T-helper 9 cell (primary cell): ENCODE measurements at places on chromosomes 1 and 21.

GRCh38 chr1:213507472-213508223 lies 456.6 kb downstream of the RPS6KC1 start:
- no peak for DNase-seq

- no peak for DNase-seq
Measured at GRCh38 chr1:24198766-24199165, 11.7 kb upstream of the IFNLR1 start.

GRCh38 chr1:185578293-185578692 lies 155.9 kb upstream of the HMCN1 start:
- no peak for DNase-seq

DNA sequence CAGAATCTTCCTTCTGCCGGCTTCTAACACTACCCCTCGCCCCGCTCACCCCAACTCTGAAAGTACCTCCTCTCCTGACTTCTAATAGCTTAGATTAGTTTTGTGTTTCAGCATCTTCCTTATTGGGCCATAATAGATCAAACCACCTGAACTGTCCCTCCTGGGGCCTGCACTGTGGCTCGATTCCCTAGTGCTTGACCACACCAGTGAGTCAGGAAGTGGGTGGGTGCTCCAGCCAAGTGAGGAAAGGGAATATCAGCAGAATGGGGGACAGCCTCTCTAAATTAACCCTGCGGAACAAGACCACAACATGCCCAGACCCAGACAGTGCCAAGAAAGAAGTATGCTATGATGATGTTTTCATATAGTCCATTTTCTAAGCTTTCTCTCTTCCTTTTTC lies 8.5 kb downstream of the SERTAD4 start:
- no peak for DNase-seq

DNA sequence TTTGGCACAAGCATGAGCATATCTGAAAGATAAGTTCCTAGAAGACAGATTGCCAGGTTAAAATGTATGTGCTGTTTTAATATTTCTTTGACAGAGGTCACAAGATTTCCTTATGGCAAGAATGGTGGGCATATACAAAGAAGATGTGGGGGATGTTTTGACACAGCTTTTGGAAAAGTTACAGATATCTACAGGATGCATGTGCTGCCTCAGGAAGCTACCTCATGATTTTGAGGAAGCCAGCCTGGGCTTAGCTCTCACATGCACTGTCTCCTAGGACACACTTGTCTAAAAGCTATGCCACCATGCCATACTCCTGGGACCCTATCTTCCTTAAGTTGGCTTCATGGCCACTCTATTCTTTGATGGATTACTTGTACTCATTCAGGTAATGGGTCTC lies 99.9 kb downstream of the C1orf94 start:
- no peak for DNase-seq

DNA sequence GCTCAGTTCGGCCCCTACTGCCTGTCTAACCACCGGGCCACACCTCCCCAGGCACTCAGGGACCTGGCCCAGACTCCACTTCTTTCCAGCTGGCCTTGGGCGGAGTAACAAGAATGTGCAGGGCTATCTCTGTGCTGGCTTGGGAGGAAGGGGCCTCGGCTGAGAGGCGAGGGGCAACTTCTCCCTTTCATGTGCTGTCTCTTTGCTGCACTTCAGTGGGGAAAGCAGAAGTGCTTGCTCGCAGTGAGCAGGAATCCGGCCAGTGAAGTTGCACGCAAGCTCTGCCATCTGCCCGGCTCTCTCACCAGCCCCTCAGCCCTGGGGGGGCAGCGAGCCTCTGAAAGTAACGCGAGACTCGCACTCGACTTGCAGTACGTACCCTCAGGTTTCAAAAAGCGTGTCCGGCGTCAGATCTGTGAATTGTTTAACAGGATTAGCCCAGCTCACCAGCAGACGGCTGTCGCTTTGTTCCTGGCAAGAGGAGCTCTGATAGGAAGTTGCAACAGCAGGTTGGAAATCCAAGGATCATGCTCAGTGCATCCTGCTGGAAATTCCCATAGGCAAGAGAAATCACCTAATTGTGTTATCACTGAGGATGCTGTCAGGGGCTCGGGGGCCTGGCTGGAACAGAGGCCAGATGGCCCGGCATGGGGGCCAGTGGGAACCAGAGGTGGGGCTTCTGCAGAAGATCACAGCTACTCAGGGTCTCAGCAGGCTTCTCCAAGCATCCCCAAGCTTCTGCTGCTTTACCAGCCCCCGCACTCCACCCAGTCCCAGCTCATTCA lies 221.1 kb downstream of the NPHP4 start:
- DNase-seq = no peak

- no peak for DNase-seq
Measured at GRCh38 chr1:205059660-205060059, 16.6 kb downstream of the CNTN2 start.

DNA sequence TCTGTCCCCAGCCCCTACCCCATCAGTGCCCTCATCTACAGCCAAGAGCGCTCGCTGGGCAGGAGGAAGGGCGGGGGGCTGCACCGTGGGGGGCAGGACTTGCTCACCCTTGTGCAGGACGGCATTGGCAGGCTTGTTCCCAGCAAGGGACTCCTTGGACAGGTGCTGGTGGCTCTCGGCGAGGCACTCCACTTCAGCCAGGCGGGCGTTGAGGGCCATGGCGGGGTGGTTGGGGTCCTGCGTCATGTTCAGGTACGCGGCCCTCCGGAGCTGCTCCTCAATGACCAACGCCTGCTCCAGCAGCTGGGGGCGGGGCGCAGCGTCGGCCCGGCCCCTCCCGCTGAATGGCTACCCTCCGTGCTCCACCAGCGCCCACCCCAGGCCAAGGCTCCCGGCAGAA lies 64.0 kb downstream of the KCNAB2 start:
- no peak for DNase-seq

- no peak for DNase-seq
Measured at GRCh38 chr1:5585256-5585655, 407.0 kb downstream of the NPHP4 start.

GRCh38 chr21:29208682-29209059 lies 78.2 kb downstream of the MAP3K7CL start:
- no peak for DNase-seq

GRCh38 chr1:93029317-93029716 lies 49.8 kb upstream of the MTF2 start:
- DNase-seq = peak; percentile 11

DNA sequence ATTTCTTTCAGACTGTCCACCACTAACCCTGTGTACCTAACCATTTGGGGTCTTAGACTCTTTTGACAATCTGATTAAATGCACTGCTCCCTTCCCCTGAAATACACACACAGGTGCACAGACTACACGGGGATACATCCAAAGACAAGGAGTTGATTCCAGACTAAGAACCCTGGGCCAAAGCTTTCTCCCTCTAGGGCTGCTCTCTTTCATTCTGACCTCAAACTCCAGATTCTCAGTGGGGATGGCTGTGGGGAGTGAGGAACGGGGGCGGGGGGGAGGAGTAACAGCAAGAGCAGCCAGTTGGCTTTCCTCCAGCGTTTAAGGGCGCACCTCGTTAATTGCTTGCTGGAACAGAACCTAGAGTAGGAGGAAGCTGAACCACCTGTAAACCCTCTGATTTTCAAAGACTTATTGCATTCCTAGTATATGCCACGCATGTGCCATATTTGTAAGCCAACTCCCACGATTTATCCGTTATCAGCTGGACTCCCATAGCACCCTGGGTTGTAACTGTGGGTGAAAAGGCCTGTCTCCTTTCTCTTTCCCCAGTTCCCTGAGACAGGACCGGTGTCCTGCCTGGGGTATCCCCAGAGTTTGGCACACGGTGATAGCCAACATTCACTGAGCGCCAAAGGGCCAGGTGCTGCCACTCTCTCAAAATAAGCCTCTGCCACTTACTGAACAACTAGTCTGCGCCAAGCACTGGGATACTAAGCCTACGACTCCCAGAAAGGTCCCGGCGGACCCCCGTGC lies 920 bp downstream of the MTHFR start:
- no peak for DNase-seq

GRCh38 chr1:91555821-91556531 lies 55.3 kb downstream of the CDC7 start:
- DNase-seq = peak; percentile 37

DNA sequence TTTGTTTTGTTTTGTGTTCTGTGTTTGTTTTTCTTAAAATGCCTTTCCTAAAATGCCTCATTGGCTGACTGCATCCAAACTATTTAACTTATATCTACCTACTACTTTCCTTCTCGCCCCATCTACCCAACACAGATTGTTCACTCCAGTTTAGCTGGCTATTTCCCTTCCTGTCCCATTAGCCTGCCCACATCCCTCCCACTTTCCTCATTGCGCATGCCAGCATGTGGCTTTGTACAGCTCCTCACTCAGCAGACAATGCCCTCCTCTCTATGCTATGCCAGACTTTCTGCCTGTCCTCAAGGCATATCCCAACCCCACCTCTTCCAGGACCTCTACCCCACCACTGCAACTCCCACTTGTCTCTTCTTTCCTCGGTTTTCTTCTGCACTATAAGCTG lies 94.7 kb upstream of the C1orf21 start:
- DNase-seq = no peak

DNA sequence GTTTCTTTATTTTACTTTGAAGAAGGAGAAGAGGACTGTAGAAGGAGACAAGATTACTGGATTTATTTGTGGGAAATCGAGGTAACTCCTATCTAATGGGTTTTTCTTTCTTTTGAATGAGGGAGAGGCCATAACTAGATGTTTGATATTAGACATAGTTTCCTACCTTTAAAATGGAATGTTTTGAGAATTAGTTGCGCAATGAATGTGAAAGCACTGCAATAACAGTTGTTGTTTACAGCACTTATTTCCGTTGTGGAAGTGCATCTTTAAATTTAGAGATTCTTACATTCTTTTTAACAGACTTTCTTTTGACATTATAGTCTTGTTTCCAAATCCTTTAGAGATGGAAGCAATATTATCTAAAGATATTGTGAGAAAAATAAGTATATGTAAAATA lies 229.0 kb downstream of the SRGAP2C start:
- no peak for DNase-seq

GRCh38 chr1:225883616-225884265 lies 1.6 kb upstream of the TMEM63A start:
- no peak for DNase-seq

DNA sequence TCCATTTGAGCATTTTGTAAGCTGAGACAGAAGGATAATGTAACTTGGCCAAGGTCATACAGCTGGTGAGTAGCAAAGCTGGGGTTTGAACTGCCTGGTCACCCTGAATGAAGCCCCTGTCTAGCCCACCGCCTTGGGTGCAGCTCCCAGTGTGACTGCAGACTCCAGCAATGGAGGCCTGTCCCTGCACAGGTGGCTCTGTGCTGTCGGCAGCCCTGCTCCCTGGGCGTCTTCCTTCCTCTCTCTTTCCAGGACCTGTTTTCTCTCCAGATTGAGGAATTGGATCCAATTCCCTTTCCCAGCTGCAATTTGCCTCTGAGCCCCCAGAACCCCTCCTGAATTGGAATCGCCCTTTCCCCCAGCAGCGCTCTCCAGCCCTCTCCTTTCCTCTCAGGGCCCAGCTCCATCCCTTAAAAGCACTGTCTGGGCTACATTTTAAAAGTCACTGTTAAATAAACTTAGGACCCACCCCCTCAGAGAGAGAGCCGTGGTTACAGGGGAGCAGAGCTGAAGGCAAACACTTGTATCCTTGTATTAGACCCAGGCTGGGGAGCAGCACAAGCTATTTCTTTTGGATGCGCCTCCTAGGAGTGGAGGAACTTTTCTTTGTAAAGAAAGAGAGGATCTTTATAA lies 161.4 kb upstream of the LMO4 start:
- no peak for DNase-seq

- DNase-seq = no peak
Measured at GRCh38 chr1:41274752-41275545, 32.8 kb upstream of the SCMH1 start.

DNA sequence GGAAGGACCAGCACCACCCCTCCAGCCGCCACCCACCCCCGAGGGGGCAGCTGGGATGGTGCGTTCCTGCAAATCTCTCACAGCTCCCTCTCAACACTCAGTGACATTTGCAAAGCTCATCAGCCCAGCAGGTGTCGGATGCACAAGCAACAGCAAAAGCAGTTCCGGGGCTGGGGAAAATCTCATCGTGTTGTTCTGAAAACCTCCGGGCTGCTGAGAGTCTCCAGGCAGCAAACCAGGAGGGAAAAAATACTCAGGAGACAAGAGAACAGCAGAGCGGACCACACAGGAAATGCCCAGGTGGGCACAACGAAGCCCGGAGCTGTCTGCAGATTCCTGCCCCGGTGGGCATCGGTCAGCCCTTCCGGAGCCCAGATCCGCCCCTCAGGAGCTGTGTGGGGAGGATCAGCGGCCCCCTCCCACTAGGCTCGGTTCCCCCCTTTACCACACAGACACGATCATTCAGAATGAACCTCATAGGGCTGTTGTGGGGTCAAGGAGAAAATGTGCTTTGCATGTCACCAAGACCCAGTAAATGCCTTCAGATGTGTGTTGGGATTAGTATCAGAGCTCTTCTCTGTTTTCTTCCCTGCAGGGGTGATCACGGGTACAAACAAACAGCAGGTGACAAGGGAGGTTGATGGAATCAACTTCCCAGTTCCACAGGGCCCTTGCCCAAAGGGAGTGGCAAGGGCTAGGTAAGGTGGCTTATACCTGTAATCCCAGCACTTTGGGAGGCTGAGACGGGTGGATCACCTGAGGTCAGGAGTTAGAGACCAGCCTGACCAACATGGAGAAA lies 127.0 kb upstream of the TIAM1 start:
- no peak for DNase-seq

GRCh38 chr21:32392299-32392879 lies 423 bp downstream of the URB1 start:
- no peak for DNase-seq

GRCh38 chr1:108829498-108829916 lies 27.4 kb downstream of the AKNAD1 start:
- no peak for DNase-seq

GRCh38 chr1:117616356-117616755 lies 10.5 kb downstream of the TENT5C start:
- DNase-seq = no peak

DNA sequence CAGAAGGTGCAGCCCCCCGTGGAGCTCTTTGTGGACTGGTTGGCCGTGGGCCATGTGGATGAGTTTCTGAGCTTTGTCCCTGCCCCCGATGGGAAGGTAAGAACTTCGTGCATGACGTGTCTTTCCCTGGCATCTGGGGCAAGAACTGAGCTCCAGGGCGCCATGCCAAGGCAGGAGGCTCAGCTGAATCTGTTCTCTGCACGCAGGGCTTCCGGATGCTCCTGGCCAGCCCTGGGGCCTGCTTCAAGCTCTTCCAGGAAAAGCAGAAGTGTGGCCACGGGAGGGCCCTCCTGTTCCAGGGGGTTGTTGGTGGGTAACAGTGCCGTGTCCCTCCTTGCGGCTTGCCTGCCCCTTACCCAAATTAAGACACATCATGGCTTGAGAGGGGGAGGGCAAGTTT lies 27.7 kb downstream of the PADI3 start:
- DNase-seq = no peak
